NCI-H2081 (cell line): ENCODE measurements at places on chromosomes 5 and 9.

- DNase-seq, result no peak
These were observed 340.7 kb upstream of the IRX2 start for GRCh38 chr5:3092211-3092610.

DNA sequence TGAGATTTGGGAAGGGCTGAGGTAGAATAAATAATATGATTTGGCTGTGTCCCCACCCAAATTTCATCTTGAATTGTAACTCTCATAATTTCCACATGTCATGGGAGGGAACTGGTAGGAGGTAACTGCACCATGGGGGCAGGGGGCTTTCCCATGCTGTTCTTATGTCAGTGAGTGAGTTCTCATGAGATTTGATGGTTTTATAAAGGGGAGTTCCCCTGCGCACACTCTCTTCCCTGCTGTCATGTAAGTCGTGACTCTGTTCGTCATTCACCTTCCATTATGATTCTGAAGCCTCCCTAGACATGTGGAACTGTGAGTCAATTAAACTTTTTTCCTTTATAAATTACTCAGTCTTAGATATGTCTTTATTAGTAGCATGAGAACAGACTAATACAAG, 115.5 kb upstream of the STARD4 start:
- DNase-seq, result no peak

DNA sequence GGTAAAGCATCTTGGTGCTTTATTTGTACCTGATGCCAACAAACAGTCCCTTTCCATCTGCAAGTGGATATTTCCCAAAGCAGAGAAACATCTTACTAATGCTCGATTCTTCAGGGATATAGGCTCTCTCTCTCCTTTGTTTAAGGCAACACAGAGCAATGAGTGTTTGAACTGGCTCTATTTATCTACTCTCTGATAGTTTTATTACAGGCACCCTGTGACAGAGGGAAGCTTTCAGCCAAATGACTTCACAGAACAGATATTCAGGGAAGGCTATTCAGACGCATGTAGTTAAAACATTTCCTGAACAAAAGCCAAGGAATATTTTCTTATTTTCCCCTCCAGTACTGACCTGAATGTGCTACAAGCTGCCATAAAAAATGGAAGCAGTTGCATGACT, 141.8 kb downstream of the YIPF5 start:
- peak; percentile 74 for DNase-seq

- DNase-seq, result peak; percentile 37
These were observed 6.9 kb downstream of the FAM163B start for GRCh38 chr9:133602277-133602676.

GRCh38 chr5:14178671-14179211, 35.6 kb downstream of the TRIO start:
- DNase-seq, result no peak

DNA sequence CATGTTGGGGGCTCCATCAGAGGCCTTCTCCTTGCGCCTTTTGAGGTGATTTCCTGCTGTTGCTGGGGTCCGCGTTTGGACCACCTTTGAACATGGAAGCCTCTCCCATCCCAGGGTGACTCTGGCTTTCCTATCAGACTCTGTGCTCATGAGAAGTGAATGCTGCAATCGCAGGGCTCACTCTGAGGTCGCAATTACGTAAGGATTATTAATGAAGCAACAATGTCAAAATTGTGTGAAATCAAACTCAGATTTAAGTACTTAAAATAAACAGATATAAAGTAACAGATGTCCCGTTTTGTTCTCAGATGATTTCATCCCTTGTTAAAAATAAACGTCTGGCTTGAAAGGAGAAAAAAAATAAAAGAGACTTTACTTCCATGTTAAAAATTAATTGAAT, 634.2 kb downstream of the BNC2 start:
- no peak for DNase-seq

- DNase-seq, result peak; percentile 64
These were observed 717.9 kb upstream of the WWC1 start for GRCh38 chr5:167573370-167574127.

GRCh38 chr9:89994988-89995613, 390.3 kb downstream of the GADD45G start:
- DNase-seq, result no peak

DNA sequence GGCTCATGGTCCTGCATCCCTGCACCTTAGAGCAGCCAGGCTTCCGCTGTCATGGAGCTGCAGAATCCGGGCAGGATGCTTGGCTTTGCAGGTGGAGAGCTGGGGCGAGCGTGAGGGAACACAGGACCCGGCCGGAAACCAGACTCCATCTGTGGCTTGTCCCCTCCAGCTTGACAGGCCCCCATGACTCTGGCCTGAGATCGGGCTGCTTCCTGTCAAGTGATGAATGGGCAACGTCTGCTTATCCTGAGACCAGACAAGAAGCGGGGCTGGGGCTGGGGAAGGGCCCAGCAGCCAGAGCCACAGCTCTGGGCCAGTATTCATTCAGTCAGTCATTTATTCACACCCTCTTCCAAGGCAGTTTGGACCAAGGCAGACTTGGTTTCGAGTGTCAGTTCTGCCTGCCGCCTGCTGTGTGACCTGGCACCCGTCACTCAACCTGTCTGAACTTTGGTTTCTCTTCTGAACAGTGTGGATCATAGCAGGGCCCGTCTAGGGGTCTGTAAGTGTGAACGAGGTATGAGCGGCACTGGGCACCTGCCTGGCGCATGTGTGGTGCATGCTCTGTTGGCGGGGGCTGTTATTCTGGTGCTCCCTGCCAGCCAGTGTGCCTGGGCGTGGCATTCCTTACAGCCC, 37.5 kb downstream of the NEK6 start:
- no peak for DNase-seq

GRCh38 chr5:53515988-53516387, 35.6 kb downstream of the FST start:
- DNase-seq, result no peak

DNA sequence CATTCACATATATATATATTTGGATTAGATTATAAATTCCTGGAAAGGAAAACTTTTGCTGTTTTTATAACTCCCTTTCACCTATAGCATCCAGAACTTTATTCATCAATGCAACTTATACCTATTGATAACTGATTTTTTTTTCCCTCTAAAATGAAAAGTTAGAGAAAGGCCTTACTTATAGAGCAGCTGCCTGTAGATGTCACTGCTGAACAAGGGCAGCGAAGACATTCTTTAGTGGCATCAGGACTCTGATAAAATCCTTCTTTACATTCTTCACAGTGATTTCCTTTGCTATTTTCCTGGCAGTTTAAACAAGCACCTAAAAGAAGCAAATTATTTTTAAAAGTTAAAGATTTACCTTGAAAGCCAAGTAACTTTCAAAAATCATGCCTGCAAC, 32.3 kb upstream of the CDK5RAP2 start:
- DNase-seq, result no peak

DNA sequence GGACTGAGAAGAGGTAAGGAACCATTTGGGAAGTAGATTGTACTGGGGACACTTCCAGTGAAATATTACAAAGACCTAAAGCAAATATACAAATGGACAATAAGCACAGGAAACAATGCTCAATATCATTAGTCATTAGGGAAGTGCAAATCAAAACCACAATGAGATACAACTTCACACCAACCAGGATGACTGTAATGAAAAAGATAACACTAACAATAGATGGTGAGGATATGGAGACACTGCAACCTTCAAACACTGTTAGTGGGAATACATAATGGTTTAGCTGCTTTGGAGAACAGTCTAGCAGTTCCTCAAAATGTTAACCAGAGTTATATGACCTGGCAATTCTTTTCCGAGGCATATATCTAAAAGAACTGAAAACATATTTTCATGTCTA, 149.7 kb downstream of the TRPM3 start:
- no peak for DNase-seq

- DNase-seq, result peak; percentile 99
These were observed at the start of gene TLE1 for GRCh38 chr9:81689343-81690175. TSS of gene TLE1 (minus strand) at chr9:81689547. CDS start at chr9:81688240, 1,307 bp downstream.

DNA sequence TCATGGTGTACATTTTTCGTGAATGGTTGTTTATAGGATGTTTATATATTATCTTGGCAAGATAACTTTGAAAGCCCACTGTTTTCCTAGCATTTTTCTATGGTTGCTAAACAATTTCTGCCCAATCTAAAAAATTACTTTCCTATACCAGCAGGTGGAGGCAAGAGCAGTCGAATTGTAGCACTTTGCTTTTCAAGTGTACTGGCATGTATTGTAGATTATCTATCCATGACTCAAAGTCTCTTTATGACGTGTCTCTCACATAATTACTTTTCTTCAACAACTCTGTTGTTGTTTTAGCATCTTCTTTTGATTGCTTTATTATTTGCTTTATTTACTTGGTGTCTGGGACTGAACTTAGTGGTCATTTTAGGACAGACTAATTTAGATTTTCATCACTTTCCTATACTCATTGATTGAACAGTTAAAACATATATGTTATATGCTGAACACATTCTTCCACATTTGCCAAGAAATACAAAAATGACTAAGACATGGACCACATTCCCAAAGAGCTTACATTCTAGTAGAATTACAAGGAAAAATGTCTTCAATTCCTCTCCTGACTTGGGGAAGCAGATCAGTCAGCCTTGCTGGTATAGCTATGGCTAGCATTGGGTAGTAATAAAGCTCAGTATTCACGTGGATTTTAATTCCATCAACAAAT, 20.7 kb downstream of the NLN start:
- DNase-seq, result peak; percentile 26

- no peak for DNase-seq
These were observed 492 bp downstream of the ATG12 start for GRCh38 chr5:115840873-115841272.

DNA sequence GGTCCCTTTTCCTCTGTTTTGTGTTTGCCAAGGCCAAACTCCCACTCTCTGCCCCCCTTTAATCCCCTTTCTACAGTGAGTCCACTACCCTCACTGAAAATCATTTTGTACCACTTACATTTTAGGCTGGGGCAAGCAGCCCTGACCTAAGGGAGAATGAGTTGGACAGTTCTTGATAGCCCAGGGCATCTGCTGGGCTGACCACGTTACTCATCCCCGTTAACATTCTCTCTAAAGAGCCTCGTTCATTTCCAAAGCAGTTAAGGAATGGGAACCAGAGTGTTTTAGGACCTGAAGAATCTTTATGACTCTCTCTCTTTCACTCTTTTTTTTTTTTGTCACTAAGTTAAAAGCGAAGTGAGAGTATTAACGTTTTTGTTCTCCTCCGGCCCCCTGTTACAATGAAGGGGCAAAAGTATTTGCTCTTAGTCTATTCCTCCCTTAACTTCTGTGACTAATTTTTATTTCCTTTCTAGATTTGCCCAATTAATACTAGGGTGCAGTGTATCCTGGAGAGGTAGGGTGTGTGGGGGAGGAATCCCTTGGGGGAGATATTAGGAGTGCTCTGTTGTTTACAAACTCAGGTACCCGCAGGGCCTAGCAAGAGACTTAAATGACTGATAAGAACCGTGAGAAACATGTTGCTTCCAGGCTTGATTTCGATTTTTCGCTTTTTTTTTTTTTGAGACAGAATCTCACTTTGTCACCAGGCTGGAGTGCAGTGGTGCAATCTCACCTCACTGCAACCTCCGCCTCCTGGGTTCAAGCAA, 14.7 kb downstream of the GM2A start:
- DNase-seq, result no peak

- no peak for DNase-seq
These were observed 919.5 kb downstream of the DTWD2 start for GRCh38 chr5:118068886-118069285.
